Iris pigment epithelial cell (primary cell): ENCODE measurements at places on chromosomes 7 and 10.

DNA sequence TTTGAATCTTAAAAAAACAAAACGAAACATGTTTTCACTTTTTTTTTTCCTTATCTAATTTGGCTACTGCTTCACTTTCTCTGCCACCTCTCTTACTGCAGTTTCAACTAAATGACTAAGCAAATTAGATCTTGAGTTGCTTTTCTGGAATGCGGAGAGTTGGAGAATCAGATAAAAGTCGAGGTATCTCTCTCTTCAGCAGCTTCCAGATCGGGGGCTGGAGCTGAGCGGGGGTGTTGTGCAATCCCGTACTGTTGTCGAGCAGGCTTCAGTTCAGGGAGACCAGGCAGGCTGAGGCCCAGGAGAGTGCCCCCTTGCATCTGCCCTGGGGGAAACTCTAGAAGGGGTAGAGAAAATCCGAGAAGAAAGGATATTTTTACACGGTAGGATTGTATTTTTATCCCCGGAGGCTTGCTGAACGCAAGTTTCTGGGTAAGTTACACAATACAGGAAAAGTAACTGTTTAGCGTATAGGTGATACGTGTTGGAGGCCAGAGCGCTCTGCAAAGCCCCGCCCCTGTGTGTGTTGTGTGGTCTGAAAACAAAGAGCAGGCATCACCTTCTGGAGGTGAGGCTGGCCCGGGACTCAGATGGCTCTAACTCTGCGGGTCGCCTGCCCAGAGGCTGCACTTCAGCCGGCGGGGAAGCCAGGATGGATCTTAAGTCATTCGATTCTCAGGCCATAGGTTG lies 116.6 kb downstream of the KLF6 start:
- DNase-seq: peak; percentile 95

DNA sequence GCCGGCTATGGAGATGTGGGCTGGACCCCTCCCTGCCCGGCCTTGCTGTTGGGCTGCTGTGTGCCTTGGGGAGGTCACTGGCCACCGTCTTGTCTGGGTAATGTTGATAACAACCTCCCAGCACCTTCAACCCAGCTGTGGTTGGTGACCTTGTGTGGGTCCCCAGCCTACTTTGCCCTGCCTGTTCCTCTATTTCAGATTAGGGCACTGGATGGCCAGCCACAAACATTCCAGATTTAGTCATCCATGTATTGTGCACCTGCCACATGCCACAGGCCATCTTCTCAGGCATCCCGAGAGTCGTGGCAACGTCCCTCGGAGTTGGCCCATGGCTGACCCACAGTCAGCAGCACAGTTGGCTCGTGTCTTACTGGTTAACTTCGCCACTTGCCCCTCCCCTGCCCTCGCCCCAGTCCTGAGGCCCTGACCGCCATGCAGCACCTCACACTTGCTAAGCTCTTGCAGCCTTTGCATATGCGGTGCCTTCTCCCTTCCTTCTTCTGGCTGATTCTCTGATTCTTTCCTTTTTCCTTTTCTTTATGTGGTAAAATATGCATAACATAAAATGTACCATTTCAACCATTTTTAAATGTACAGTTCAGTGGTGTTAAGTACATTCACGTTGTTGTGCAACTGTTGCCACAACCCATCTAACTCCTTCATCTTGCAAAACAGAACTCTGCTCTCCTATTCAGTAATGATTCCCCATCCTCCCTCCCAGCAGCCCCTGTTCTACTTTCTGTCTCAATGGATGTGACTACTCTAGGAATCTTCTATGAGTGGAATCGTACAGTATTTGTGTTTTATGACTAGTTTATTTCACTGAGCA lies 60.6 kb downstream of the PRF1 start:
- no peak for DNase-seq

- peak; percentile 3 for DNase-seq
Measured at GRCh38 chr10:86203162-86203905, 163.3 kb downstream of the GRID1 start.

GRCh38 chr7:121960678-121961077 lies 87.7 kb downstream of the PTPRZ1 start:
- DNase-seq: no peak

DNA sequence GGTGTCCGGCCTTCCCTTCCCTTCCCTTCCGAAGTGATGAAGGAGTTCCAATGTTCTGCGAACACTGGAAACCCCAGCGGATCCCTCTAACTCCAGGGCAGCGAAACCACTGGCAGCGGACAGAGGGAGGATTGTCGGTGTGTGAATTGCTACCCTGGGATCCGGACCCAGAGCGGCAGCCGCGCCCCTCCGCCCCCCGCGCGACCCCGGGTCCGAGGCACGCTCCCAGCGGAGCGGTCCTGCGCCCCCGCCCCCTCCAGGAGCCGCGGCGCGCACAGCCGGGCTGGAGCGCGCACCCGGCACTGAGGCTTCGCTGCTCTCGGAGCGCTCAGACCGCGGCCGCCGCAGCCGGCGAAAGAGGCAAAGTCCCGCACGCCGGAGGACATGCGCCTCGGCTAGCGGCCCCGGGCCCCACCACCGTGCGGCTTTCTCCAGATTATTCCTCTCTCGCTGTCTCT lies at the start of gene PTPRZ1:
Gene PTPRZ1 (plus strand): TSS at position 331 of the 458 bp plus-strand sequence. CDS start 339 bp downstream, outside the sequence.
- peak; percentile 31 for DNase-seq

GRCh38 chr7:137717045-137717444 lies 129.7 kb downstream of the DGKI start:
- no peak for DNase-seq

DNA sequence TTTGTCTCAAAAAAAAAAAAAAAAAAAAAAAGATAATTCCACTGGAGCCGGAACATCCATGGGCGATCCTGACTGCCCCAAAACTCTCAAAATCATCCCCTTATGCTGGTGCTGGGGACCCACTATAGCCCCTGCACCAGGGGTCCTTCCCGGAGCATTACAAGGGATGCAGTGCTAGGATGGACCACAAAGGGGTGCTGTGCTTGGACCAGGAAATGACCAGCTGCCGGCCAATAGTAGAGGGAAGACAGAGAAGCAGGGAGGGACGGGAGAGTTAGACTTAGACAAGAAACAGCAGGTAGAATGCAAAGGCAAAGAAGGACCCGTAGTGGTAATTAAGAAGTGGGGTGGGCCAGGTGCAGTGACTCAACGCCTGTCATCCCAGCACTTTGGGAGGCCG lies 40.5 kb downstream of the RCC1L start:
- no peak for DNase-seq
